ENCODE measurements at places on chromosomes 6 and 20. TPM values are rescaled to one million over a fixed set of nuclear protein-coding genes. Genes with fewer than 3 reads are reported as not detected.

DNA sequence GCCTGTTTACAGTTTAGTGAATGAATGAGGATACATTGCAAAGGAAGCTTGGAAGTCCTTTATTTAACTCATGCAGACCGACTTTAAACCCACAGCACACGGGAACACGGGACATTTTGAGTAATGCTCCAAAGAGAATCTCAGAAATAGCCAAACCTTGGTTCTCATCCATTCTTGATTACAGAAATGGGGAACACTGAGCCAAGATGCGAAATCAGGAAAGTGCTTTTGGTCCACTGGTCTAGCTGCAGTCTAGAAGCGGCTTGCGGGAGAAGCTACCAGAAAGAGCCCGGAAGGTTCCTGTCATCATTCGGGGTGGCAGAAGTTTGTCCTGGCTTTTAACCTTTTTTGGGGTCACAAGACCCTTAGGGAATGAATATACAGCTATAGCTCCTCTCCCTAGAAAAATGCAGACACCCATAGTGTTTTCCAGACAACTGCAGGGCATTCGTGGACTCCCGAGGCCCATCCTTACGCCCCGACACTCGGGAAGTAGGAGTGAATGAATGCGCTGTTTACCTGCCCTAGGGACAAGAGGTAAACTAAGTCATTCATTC is 475 bp upstream of the TMEM181 start:
- no peak for DNase-seq

DNA sequence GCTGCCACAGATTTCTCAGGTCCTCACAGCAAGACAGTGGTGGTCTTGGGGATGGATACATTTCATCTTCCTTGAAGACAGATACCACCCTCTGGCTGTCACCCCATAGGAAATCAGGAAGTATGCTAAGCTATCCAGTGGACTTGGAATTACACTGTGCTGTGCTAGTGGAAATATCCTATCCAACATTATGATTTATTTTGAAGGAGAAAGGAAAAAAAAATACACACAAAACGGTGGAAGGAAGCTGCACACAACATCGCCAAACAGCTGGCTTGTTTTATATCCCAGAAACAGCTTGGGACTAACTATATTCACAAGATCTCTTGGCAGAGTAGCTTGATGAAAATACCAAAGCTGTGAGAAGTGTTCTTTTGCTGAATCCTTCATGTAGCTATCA is 257.6 kb downstream of the LAMA2 start:
- DNase-seq: no peak

The TNFAIP3 gene
- total RNA-seq: 41.1 TPM

The MAFB gene
- 140 TPM for total RNA-seq

GRCh38 chr20:31474097-31474436 is 860 bp downstream of the DEFB124 start:
- no peak for DNase-seq

DNA sequence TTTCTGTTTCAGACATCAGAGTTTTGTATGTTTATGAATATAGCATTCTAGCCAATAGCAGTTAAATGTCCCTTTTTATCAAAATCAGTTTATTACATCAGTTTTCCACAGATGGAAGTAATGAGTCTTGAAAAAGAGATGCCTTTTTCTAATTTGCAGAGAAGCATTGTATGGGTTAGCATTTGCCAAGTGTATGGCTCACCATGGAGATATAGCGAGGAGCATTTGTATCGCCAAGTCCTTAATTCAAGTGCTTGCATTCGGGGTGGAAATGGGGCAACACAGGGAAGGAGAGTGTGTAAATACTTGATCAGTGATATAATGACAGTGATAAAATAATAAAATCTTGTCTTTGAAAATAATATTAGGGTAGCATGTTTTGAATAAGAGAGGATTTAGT is 42.9 kb downstream of the TXLNB start:
- DNase-seq: no peak

The OOEP gene
- not detected for total RNA-seq

The DAAM2 gene
- total RNA-seq: 73.2 TPM

The GPX5 gene
- total RNA-seq: not detected

DNA sequence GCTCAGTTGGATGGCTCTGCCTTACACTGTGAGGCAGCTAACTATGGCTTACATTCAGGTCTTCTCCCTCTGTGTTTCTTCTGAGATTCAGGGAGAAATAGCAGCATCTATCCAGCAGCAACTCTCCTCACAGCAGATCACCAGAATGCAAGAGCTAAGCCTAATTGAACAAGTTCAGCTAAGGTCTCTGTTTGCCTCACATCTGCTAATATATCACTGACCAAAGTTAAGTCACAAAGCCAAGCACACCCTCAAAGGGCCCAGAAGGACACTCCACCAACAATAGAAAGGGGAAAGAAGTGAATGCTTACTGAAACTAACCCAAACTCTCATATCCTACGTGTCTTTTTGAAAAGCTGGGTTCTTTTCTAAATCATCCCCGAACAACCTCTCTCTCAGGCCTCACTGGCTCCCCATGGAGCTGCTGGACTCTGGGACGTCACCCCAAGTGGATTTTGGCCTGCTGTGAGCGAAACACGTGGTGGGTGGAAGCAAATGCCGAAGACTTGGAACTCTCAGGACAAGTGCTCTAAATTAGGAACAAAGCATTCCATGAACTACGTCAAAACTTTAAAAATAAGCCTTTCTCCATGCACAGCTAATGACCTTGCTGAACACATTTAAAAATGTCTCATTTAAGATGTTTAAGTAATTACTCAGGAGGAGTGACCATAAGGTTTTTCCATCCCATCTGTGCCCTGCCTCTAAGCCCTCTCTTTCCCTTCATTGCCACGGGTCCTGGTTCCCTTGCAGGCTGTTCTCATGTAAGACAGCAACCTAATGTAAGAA is 167.5 kb upstream of the PLCB4 start:
- no peak for DNase-seq

The DZANK1 gene
- 3.3 TPM for total RNA-seq

The ENPP1 gene
- total RNA-seq: 3.6 TPM

- DNase-seq: peak; percentile 69
These were observed at the start of gene SDCBP2 for GRCh38 chr20:1328680-1329330. Gene SDCBP2, minus strand, starts transcription at chr20:1329139. Its CDS starts 8,723 bp downstream, at chr20:1320416.
